ENCODE measurements at places on chromosomes 12 and 14.

GRCh38 chr12:12056951-12057350 is 13.8 kb upstream of the BCL2L14 start:
- DNase-seq: no peak

- DNase-seq: no peak
Observed at GRCh38 chr12:96274331-96274730, 80.2 kb downstream of the ELK3 start.

DNA sequence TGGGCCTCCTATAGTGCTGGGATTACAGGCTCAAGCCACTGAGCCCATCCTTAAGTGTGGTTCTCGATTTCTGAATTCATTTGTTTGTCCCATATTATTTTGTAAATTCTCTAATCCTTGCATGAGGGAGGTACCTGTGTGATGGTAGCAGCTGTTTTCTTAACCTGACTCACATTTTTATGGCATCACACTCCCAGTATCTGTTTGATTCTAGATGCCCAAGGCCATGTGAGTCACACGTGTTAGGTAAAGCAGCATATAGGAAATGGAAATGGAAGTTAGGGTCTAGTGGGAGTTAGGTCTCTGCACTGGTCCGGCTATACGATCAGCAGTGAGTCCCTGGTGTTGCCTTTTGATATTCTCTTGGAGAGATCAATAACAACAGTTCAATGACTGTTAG is 198.1 kb downstream of the ERC1 start:
- peak; percentile 80 for DNase-seq

- DNase-seq: no peak
Observed at GRCh38 chr12:12207746-12208145, 59.1 kb downstream of the LRP6 start.

DNA sequence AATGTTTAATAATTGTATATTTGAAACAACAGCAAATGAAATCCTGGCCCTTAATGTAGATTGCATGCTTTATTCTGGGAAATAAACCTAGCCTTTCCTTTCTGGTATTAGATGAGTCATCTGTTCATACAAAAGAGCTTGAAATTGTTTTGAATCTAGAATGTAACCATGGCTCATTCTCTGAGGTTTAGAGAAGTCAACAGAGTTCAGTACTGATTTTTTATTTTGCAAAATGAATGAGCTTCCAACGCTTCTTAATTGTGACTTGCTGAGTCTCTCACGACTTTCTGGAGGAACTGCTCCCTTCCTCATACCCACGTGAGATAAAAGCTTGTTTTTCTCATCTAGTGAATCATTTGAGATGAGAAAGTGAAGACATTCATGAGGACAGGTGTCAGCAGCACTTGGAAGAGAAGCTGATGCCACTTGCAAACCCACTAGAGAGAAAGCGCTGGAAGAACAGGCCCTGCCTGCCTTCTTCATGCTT is 509.6 kb downstream of the VRK1 start:
- DNase-seq: no peak

- no peak for DNase-seq
Observed at GRCh38 chr12:73632191-73632590, 905.4 kb upstream of the ATXN7L3B start.

GRCh38 chr14:90137807-90138206 is 76.0 kb downstream of the KCNK13 start:
- DNase-seq: no peak
